Fibroblast of the conjunctiva (primary cell): ENCODE measurements at places on chromosomes 7 and 10.

GRCh38 chr10:2619472-2619871 is 447.9 kb upstream of the PFKP start:
- no peak for DNase-seq

DNA sequence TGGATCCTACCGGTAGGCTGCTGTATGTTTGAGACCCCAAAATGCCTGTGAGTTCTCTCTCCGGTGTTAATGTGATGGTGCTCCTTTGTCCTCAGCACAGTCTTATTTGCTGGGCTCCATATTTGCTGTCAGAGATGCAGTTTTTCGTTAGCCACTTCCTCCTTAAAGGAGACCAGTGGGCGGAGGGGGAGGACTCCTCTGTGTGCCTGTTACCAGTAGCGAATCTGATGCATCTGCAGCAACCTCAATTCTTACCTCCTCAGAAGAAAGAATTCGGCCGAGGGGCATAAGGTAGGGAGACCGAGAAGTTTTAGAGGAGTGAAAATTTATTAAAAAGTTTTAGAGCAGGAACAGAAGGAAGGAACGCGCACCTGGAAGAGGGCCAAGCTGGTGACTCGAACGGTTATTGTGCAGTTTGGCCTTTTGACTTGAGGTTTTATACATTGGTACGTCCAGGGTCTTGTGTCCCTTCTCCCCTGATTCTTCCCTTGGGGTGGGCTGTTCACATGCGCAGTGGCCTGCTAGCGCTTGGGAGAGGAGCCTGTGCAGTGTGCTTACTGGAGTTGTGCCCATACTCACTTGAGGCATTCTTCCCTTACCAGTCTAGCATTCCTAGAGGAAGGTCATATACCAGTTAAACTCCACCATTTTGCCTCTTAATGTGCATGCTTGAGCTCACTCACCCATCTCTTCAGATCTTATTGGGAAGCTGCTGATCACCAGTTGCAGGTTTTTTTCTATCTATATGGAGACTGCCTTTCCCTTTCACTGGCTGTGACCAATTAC is 49.5 kb downstream of the GNAI1 start:
- DNase-seq = no peak

GRCh38 chr10:42975558-42976340 is 101.1 kb upstream of the RET start:
- no peak for DNase-seq

DNA sequence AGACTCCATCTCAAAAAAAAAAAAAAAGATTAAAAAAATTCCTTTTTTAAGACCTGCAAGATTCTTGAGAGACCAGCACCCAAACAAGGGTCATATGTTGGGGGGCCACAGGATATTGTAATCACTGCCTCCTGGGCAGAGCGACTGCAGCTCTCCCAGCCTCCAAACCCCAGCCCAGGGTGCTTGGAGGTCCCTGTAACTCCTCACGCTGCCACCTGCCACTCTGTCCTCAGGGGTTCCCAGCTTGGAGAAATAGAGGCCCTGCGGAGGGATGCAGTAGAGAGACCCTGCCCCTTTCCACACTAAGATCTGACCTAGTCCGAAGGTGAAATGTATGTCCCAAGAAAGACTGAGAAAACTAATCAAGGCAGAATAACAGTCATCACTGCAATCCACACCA is 343.7 kb downstream of the GRID1 start:
- DNase-seq = no peak
